ENCODE measurements at places on chromosomes 12 and 14.

GRCh38 chr14:69048456-69048855, 69.4 kb upstream of the ACTN1 start:
- no peak for DNase-seq

- DNase-seq, result no peak
Measured at GRCh38 chr14:67744046-67744445, 42.4 kb downstream of the RDH12 start.

DNA sequence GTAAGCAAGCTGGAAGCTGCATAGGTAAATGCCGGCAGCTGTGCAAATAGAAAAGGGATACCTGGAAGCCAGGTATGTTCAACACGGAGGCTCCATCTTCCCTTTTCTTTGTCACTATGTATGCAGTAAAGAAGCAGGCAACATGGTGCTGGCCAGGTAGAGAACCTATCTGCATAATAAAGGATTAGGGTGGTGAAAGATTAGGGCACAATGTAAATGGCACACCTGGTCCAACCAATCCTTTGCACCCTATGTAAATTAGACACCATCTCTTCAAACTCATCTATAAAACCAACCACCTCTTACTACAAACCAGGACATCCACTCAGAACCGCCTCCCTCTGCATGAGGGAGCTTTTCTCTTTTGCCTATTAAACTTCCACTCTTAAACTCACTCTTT, 32.3 kb downstream of the RPS29 start:
- no peak for DNase-seq

GRCh38 chr14:25837551-25837965, 760.3 kb downstream of the NOVA1 start:
- DNase-seq, result no peak

DNA sequence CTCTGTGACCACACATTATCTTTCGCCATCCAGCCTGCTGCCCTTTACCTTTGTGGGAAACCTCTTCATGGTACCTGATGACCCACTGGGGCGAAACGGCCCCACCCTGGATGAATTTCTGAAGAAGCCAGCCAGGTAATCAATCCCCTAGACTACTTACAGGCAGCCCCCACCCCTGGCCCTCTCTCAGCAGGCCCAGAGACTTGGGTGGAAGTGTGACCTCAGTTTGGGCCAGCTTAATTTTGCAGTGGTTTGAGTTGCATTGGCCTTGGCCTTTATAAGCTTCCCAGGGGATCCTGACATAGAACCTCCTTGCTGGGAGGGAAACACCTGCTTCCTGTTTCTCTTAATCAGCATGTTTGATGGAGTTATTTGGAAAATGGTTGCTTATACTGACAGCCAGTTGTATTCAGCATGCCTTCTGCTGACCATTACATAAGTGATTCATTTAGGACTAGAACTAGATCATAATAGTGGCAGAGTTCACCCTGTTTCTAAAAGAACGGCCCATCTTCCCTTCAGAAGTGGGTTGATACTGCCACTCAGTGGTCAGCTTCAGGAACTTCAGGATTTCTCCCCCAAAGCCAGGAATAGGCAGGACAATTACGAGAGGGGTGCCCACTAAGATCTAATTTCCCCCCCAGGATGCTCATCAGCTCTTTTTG, 6.1 kb downstream of the SDR39U1 start:
- peak; percentile 4 for DNase-seq

DNA sequence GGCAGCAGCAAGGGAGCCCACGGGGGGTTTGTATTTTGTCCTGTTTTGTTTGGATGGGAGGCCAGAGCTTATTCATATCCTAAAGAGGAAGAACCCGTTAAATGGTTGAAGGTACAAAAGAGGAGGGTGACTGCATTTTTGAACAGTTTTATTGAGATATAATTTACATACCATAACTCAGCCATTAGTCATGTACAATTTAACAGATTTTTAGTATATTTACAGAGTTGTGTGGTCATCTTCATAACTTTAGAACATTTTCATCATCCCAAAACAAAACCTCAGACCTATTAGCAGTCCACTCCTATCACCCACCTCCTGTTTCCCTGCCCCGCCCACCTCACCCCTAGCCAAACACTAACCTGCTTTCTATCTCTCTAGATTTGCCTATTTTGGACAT, 12.6 kb downstream of the NRDE2 start:
- no peak for DNase-seq

GRCh38 chr12:79997096-79997791, 62.3 kb upstream of the PPP1R12A start:
- DNase-seq, result no peak

DNA sequence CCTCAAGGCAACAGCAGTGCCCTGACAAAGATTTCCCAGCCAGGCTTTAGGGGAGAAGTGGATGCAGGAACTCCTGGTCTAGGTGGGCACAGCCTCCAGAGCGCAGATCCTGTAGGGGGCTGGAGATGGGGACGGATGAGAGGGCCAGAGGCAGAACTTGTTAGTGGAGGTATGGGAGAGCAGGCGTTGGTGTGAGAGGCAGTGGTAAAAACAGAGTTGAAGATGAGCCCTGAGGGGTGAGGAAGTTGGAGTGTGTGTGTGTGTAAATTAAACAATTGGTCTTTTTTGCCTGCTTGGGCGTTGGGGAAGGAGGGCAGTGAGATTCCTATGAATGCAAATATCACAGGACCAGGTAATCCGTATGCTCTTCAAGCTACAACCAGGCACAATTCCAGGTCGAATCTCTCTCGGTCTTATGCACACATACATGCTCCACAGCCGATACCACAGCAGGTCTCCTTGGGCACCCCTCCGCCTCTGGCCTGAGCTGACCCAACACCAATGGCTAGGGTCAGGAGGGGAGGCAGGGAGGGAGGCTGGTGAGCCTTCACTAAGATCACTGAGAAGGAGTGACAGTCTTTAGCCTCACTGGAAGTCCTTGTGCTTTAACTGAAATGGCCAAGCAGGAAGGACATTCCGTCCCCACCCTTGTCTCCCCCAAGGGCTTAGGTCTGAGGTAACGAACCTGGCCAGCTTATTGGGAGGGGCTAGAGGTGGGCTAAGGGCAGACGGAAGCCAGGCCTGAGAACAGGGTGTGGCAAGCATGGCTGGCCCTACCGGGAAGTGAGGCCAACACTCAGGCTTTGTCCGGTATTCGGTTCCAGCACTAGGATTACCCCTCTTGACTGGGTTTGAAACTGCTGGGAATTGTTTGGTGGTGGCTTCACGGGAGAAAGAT, 1.5 kb upstream of the KRT7 start:
- no peak for DNase-seq

GRCh38 chr12:132546647-132547046, 56.7 kb downstream of the FBRSL1 start:
- no peak for DNase-seq

GRCh38 chr14:65731933-65732506, 319.5 kb downstream of the FUT8 start:
- DNase-seq, result no peak

GRCh38 chr12:89319606-89320005, 32.7 kb downstream of the DUSP6 start:
- DNase-seq, result no peak

All from GOT3 (cell line).